Suprapubic skin (tissue), 4 donors: ENCODE measurements at places on chromosomes 1 and 21. TPM values are rescaled to one million over a fixed set of nuclear protein-coding genes. Genes with fewer than 3 reads are reported as not detected.

GOLT1A gene
- total RNA-seq, result not detected

OR2T2 gene
- not detected for total RNA-seq

MFAP2 gene
- total RNA-seq, result 5.6 TPM

DNA sequence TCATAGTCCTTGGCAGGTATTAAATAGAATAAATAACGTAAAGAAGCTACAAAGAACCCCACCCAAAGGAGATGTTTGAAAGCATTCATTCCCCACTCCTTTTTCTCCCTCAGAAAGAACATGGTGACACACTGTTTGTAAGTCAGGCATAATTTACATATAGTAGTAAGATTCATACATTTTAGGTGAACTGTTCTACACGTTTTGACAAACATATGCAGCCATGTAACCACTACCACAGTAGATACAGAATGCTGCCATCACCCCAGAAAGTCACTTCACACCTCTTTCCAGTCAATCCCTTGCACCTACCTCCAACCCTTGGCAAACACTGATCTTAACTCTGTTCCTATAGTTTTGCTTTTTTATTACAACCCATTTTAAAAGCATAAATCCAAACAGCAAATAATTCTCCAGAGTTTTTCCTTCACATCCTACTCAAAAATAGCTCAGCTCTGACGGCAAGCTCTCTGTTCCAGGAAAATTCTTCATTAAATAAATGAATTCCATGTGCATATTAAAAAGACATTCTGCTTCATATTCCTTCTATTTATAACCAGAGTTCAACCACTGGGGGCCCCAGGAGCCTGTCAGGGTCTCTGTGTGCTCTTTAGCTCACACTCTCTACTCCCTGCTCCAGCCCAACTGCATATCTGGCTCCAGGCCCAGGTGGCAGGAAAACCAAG lies 258.8 kb downstream of the PLPP3 start:
- no peak for DNase-seq

SPRR1A gene
- not detected for total RNA-seq

DNA sequence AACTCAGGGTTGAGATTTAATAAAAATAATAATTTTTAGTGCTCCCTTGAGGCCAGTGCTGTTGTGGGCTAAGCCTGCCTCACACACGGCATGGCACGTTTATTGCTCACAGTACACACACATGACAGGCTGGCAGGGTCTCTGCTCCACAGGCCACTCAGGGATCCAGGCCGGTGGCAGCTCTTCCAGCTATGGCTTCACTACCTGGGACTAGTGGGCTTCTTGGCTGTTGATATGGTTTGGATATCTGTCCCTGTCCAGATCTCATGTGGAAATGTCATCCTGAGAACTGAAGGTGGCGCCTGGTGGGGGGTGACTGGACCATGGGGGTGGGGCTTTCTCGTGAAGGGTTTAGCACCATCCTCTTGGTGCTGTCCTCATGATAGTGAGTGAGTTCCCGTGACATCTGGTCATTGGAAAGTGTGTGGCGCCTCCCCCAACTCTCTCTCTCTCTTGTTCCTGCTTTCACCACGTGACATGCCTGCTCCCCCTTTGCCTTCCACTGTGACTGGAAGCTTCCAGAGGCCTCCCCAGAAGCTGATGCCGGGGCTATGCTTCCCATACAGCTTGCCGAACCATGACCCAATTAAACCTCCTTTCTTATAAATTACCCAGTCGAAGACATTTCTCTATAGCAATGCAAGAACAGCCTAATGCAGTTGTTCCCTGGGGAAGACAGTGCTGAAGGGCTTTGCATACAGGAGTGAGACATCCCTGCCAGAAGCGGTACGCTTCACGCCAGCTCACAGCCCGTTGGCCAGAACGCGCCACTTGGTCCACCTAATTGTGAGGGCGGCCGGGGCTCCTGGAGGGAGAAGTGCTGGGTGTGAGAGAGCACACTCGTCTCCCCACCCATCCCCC lies 226.9 kb upstream of the C1orf174 start:
- DNase-seq, result no peak

GPR37L1 gene
- total RNA-seq, result not detected

EPHB2 gene
- 0.32 TPM for total RNA-seq

GRCh38 chr1:242162140-242162539 lies 163.2 kb upstream of the MAP1LC3C start:
- DNase-seq, result no peak

DNA sequence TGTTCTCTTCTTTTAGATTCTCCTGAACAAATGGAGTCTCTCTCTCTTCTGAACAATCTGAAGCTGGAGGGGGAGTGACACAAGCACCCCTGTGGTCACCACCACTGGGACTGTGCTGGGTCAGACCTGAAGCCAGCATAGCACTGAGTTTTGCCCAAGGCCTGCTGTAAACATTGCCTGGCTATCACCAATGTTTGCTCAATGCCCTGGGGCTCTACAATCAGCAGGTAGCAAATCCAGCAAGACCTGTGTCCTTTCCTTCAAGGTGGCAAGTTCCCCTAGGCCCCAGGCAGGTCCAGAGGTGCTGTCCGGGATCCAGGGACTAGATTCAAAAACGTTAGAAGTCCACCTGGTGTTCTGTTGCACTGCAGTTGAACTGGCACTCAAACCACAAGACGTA lies 282.8 kb upstream of the PROX1 start:
- DNase-seq, result no peak
